NCI-H2029 (cell line): ENCODE measurements at places on chromosomes 7 and 10.

GRCh38 chr7:18086165-18087025, 58.7 kb upstream of the PRPS1L1 start:
- DNase-seq, result peak; percentile 20

DNA sequence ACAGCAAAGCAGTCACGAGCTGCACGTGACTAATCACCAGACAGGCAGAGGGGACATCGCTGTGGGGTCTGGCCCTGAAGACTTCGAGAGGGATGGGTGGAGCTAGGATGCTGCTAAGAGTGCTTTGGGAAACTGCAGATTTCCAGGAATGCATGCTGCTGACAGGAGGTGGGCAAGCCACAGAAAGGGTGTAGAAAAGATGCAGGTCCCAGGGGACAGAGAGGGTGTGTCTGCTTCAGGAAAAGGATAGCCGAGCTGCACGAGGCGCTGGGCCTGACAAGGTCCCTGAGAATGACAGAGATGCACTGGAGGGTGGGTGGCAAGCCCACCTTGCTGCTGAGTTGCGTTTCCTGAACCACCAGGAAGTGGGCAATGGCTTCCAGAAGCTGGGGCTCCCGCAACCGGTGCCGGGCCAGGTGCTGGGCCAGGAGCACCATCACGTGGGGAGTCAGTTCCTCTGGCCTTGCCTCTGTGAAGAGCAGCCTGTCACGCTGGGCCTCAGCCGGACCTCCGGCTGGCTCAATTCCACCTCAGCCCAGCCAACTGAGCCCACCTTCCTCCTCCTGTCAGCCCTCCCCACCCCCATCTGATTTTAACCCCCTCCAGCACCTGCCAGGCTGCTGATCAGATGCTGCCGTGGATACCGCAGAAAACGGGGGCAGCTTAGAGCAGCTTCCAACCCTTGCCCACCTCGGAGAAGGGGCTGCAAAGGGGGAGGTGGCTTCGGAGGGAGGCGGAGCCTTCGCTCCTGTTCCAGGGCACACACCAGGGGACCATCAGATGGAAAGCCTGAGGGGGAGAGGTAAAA, 2.2 kb downstream of the FASTK start:
- DNase-seq, result no peak

DNA sequence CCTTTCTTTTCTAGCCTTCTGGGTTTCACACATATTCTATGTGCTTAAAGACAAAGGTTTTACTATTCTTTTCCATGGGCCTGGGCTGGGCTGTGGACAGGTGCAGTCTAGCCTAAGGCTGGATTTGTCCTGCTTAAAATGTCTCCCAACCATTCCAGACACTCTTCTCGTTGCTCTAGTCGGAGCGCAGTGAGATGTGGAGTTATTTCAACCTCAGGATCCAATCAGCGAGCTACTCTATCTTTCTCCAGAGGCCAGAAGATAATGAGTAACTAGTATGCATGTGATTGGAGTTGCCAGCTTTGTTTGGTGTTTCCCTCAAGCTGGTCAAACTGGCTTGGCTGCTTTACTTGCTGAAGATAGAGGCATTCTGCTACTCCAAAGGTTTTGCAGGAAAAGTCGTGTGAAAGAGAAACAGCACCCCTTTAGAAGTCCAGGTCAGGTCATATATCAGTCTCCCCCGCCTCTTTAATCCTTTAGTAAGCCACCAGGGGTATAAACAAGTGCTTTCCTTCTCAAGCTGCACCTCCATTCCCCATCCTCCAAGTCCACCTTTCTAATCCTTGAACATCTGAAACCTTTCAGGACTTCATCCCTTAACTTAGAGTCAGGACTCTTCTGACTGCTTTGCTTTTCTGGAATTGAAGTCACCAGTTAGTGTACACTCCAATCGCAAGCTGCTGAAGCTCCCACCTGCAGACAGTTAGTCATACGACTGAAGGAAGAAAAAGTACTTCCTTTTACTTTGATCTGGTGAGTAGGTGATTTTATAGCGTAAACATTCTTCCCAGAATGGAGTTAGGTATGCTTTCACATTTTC, 78.8 kb downstream of the DNMBP start:
- DNase-seq, result no peak

- DNase-seq, result no peak
Observed at GRCh38 chr10:66805612-66806011, 120.2 kb upstream of the LRRTM3 start.

GRCh38 chr7:21986096-21986495, 40.4 kb upstream of the CDCA7L start:
- no peak for DNase-seq

GRCh38 chr10:43027331-43027955, 49.4 kb upstream of the RET start:
- DNase-seq, result no peak

DNA sequence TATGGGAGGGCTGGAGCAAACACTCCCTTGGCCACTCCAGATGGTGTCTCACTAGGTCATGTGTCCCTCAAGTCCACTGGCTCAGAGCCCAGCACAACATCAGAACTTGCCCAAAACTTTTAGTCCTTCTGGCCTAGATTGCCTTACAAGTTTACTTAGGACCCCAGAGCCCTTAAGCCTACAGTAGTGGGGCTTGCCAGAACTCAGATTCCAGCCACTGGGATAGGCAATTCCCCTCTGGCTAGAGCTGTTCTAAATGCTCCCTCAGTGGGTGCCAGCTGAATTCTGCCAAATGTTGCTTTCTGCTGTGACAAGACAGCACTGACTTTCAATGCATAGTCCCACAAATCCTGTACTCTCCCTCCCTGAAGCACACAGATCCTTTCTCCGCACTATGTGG, 331.1 kb downstream of the HTR7 start:
- DNase-seq, result no peak

- no peak for DNase-seq
Observed at GRCh38 chr7:22611758-22612079, 111.7 kb upstream of the STEAP1B start.

DNA sequence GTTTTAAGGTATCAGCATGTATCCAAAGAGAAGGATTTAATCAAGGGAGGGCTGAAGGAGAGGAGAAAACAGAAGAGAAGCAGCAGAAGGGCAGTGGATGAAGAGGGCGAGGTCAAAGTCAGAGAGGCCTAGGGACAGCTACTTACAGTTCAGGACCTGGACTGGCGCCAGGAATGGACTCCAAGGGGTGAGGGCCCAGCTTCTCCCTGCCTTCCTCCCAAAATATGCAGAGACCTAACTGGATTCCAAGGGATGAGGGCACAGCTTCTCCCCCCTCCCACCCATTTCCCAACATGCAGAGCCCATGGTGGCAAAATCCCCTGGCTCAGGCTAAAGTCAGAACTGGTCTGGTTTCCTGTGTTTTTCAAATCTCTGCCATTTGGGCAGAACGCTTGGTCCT, 3.4 kb upstream of the TCF7L2 start:
- DNase-seq, result no peak

DNA sequence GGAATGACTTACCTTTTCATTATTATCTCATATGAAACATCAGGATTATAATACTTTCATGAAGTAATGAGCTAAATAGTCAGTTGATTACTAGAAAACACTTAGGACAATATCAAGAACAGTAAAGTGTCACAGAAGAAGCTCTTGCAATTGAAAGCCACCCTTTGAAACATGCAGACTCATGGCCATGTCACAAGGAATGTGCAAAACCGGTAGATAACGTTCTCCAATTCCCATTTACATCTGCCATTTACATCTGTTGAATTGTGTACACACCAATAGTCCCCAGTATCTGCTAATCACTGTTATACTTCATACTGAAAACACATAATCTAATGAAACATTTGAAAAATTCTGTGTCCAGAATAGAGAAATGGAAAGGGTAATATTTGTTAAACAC, 237.5 kb downstream of the CREB5 start:
- DNase-seq, result no peak

GRCh38 chr10:101452593-101452992, 98.6 kb downstream of the BTRC start:
- DNase-seq, result no peak

DNA sequence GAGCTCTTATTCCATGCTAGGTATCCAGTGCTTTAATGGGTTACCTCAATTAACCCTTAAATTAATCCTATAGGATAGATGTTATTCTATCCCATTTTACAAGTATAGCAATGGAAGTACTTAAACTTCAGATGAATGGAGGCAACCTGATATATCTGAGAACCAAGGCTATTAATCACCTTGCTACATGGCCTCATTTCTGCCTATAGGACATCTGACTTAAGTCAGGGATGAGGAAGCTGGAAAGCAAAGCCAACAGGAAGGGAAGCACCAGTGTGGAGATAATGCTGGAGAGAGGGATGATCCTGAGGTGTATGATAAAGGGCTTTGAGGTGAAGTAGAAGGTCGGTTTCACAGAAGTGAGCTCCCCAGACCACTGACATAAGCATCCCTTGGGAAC, 132.3 kb downstream of the CHN2 start:
- peak; percentile 18 for DNase-seq

- no peak for DNase-seq
Observed at GRCh38 chr7:130733931-130734814, at the start of gene KLF14. Gene KLF14 (minus strand): TSS chr7:130734207. CDS start chr7:130734033, 174 bp downstream.

DNA sequence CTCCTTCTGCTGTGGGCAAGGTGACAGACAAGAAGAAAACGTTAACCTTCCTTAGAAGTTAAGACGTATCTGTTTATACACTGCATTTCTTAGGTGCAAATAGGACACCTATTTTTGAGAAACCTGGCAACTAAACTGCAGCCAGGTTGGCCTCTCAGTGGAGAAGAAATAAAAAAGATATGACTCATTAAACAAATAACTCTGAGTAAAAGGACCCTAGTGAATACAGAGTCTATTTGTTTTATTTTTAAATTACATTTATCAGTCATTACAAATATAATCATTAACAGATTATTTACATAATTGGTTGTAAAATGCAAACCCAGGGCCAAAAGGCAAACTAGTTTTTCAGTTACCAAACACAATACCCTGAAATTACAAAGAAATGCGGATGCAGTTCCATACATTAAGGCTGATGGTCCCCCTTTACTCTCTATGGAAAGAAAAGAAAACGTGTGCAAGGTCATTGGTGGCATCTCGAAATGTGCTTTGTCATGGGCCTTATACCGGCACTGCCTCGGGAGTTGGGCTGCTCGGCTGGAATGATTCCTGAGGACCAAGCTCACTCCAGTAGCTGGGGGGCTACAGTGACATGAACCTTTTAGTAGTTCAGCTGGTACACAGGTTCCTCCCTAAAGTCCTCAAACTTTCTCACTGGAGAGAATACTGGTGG, 38.4 kb downstream of the ADRB1 start:
- DNase-seq, result no peak

DNA sequence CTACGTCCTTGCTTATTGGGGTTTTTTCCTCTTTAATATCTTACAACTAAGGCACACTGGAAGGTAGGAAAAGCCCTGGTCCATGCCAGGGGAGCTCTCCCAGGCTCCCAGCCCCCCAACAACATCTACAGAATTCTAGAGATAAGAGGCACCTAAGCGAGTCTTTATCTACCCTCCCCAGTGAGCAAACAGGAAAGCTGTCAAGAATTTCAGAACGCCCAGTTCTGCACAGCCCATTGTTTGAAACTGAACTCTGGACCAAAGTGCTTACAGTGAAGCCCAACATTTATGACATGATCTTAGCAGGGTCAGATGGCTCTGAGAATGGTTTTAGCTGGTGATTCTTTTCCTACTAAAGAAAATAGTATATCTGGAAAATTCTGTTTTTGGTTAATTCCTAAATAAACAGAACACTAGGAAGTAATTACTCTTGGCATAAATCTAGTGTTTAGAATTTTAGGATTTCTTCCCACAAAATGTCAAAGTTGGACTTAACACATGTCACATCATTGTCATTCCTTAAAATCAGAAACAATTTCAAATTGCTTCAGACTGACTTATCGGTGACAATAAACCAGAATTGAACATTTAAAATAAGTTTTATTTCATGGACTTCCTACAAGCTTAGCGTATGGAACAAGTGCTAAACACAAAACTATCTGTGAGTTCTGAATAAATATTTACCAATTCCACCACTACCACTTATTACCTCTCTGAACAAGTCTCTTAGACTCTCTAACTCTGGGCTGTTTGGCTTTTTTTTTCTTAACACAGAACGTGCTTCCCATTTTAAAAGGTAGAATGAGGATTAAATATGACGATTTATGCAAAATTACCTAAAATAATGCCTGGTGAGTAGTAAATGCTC, 31.3 kb upstream of the RNF32 start:
- no peak for DNase-seq

DNA sequence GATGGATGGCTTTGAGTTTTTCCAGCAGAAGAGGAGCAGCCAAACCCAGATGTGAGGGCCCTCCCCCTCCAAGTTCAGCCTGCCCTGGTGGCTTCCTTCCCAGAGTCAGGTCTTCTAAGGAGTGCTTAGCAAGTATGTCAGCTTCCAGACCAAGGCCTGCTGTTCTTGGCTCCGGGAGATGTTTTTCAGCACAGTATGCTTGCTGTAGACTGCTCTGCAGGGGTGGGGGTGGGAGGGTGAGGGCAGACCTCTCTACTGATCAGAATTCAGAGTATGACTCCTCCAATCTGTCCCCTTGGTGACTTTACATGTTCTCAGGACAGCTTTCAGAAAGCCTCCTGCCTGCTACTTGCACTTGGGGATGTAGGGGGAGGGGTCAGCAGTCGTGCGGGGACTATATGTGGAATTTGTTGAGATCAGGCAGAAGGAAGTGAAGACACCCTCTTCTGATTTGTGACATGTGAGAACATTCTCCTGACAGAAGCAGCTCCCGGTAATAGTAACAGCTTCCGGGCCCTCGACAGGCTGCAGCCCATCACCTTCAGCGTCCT, 516.4 kb upstream of the ZMIZ1 start:
- DNase-seq, result no peak

DNA sequence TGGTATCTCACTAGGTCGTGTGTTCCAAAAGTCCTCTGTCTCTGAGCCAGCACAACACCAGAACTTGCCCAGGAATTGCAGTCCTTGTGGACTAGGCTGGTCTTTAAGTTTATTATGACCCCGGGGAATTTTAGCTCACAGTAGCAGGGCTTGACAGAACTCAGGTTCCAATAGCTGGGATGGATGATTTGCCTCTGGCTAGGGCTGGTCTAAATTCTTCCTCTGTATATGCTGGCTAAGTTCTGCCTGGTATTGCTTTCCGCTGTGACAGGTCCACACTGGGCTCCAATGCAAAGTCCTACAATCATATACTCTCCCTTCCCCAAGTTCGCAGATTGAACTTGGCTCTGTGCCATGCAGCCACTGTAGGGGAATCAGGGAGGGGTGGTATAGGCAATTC, 52.5 kb downstream of the FAS start:
- DNase-seq, result no peak

DNA sequence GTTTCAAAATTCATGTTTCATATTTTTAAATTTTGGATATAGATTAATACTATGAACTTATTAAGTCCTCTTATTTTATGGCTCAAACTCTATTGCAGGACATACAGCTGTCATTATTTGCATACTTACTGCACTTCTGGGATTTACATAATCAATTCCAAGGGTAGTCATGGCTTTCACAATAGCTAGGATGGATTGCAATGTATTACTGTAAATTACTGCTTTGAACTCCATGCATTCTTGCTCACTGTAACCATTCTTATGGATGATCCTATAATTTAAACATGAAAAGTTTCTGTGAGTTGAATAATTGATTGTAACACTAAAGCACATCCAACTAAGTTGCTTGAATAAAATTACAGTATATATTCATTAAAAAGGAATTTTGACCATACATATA, 23.5 kb downstream of the GNAT3 start:
- no peak for DNase-seq
